ENCODE measurements at places on chromosomes 5 and 9.

GRCh38 chr9:108910402-108910801 lies 23.5 kb downstream of the ELP1 start:
- H3K36me3 ChIP-seq = peaks cover 38% of the 10 kb centered on the region
- H3K27ac ChIP-seq = peak overlapping the region; percentile 83
- H3K4me1 ChIP-seq = no peaks in the 10 kb centered on the region
- H3K4me3 ChIP-seq = no peak overlapping the region
- DNase-seq = no peak

DNA sequence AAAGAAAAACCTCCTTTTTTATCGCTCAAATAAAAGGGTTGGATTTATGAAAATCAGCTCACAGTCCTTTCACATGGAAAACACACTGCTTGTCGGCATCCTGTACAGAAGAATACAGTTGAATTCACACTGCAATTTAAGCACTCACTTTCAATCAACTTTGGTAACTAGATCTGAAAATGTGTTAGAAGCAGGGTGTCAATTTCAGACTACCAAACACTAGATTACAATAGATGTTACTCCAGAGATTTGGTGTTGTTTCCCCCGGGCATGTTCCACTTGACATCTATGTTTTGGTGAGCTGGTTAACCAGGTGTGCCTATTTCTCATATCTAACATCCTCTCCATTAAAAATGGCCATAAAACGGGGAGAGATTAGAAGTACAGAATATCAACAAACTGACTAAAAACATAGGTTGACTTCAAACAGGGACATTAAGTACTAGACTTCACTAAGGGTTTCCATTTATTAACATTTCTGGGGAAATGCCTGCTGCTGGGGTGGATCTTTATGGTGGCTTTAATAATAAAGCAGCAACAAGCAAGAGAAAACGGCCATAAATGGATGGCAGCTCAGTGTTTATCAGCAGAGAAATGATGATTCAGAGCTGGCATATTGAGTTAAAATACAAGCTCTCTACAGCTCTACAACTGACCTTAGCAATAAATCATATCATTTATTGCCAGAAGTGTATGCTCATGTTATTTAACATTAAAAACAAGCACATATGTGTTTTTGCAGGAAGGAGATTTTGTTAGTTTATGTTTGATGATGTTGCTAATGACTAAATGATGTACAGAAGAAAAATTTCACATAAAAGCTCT lies 158.8 kb downstream of the SLF1 start:
- no peak for DNase-seq
- H3K27me3 ChIP-seq = peaks cover 6% of the 10 kb centered on the region
- no peak overlapping the region for H3K4me3 ChIP-seq
- peaks cover 4% of the 10 kb centered on the region for H3K36me3 ChIP-seq
- H3K4me1 ChIP-seq = peaks cover 36% of the 10 kb centered on the region

GRCh38 chr9:135332516-135332915 lies 147.1 kb upstream of the PPP1R26 start:
- peaks cover 7% of the 10 kb centered on the region for H3K4me1 ChIP-seq
- H3K36me3 ChIP-seq = no peaks in the 10 kb centered on the region
- no peak overlapping the region for H3K27ac ChIP-seq
- peaks cover 22% of the 10 kb centered on the region for H3K27me3 ChIP-seq
- peak; percentile 27 for DNase-seq

DNA sequence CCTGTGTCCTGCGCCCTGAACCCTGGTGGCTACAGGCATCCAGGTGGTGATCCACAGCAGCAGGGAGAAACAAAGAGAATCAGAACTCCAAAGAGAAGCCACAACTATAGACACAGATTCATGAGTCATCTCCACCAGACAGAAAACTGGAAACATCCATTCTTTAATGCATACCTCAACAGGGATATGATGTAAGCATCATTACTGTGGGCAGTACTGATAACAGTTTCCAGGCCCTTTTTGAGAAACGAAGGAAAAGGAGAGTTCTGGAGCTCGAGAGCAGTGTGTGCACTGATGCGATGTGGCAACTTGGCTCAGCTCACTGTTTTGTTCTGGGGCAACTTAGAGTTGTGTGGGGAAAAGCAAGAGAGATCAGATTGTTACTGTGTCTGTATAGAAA lies 215.6 kb upstream of the ADAMTS16 start:
- no peaks in the 10 kb centered on the region for H3K4me1 ChIP-seq
- no peak overlapping the region for H3K27ac ChIP-seq
- no peaks in the 10 kb centered on the region for H3K36me3 ChIP-seq
- H3K4me3 ChIP-seq = no peak overlapping the region
- DNase-seq = no peak

DNA sequence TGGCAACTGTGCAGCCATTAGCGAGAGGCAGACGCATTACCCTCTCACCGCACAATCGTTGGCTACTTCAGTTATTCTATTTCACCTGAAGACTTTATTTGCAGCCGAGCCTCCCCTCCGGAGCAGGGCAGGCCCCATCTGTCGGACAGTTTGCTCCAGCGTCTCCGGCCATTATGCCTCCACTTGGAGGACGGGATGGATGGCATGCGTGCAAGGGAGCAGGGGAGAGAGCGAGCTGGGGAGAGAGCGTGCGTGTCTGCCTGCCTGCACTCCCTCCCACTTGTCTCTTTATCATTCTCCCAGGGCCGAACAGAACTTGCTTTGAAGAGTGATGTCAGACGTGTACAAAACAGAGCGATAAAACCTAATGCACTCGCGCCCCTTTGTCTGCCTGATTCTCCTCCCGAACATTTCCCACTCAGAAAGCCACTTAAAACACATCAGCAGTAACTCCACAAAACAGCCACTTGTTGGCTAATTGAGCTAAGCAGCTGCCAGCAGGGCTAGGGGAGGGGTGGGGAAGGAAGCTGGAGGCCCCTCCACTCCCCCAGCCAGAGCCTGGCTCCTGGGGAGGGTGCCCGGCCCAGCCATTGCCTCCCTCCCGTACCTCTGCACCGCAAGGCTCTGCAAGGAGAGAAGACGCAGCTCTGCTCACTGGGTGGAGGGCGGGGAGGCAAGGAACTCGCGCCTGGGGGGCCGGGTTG lies 43.4 kb upstream of the FUBP3 start:
- no peak for DNase-seq
- H3K36me3 ChIP-seq = no peaks in the 10 kb centered on the region
- peak overlapping the region; percentile 58 for H3K27ac ChIP-seq
- H3K4me3 ChIP-seq = peak overlapping the region; percentile 58
- H3K27me3 ChIP-seq = peaks cover 48% of the 10 kb centered on the region

- no peak overlapping the region for H3K27ac ChIP-seq
- peaks cover 21% of the 10 kb centered on the region for H3K36me3 ChIP-seq
- no peaks in the 10 kb centered on the region for H3K4me1 ChIP-seq
- H3K4me3 ChIP-seq = no peak overlapping the region
- DNase-seq = no peak
Measured at GRCh38 chr5:177226860-177227259, 76.7 kb downstream of the RAB24 start.

- no peaks in the 10 kb centered on the region for H3K27me3 ChIP-seq
- DNase-seq = no peak
- peak overlapping the region; percentile 89 for H3K27ac ChIP-seq
- H3K4me3 ChIP-seq = peak overlapping the region; percentile 91
- peaks cover 32% of the 10 kb centered on the region for H3K4me1 ChIP-seq
Measured at GRCh38 chr5:138339091-138339456, 1.0 kb downstream of the FAM53C start.

GRCh38 chr5:149280802-149281201 lies 9.1 kb downstream of the AFAP1L1 start:
- no peak overlapping the region for H3K4me3 ChIP-seq
- no peak overlapping the region for H3K27ac ChIP-seq
- no peaks in the 10 kb centered on the region for H3K36me3 ChIP-seq
- peaks cover 38% of the 10 kb centered on the region for H3K27me3 ChIP-seq

DNA sequence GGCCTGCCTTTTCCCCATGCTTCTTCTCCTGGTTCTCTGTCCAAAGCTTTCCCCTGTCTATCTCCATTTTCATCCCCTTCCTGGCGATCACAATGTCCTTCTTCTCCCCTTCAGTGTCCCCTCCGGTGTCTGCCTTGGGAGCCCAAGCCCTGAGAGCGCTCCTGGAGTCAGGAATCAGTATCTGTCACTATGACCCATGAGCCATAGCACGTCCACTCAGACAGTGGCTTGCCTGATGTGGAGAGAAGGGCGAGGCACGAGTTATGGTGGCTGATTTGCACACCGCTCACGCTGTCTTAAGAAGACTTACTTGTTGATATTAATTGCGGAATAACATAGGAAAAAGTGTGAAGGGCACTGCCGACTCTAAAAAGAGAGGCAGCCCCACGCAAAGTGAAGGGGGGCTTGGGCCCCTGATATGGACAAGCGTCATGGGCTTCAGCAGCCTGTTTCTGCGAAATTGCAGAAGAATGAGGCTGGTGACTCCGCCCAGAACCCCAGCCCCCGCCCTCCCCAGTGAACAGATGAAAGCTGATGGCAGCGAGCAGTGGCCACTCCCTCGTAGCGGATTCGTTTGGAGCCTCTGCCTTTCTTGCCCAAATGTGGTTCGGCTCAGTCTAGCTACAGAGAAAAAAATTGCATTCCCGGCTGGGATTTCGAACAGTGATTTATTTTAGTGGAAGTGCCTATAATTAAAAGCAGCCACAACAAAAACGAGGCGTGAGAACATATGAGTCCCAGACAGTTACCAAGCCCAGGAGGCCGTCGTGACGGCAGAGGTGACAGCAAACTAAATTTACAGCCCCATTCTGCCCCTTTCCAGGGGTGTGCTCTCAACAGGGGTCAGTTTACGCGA lies 149.8 kb downstream of the ICE1 start:
- H3K27ac ChIP-seq = no peak overlapping the region
- no peaks in the 10 kb centered on the region for H3K36me3 ChIP-seq
- peaks cover 11% of the 10 kb centered on the region for H3K4me1 ChIP-seq
- H3K4me3 ChIP-seq = peak overlapping the region; percentile 16
- DNase-seq = no peak

DNA sequence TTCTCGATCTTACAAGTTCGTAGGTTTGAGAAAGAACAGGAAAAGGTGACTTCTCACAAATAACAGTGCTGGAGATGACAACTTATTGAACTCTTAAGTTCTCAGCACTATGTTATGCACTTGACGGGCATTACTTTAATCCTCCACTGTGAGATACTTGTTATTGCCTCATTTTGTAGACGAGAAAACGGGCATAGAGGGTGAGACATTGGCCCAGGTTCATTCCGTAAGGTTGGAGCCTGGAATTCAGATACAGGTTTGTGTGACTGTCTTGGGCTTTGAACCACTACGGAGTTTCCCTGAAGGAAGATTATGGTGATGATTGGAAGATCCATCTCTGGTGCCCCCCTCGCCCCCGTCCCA lies 657 bp downstream of the MAT2B start:
- H3K4me1 ChIP-seq = peaks cover 37% of the 10 kb centered on the region
- DNase-seq = no peak
- H3K27me3 ChIP-seq = no peaks in the 10 kb centered on the region
- H3K36me3 ChIP-seq = peaks cover 8% of the 10 kb centered on the region
- peak overlapping the region; percentile 98 for H3K4me3 ChIP-seq

DNA sequence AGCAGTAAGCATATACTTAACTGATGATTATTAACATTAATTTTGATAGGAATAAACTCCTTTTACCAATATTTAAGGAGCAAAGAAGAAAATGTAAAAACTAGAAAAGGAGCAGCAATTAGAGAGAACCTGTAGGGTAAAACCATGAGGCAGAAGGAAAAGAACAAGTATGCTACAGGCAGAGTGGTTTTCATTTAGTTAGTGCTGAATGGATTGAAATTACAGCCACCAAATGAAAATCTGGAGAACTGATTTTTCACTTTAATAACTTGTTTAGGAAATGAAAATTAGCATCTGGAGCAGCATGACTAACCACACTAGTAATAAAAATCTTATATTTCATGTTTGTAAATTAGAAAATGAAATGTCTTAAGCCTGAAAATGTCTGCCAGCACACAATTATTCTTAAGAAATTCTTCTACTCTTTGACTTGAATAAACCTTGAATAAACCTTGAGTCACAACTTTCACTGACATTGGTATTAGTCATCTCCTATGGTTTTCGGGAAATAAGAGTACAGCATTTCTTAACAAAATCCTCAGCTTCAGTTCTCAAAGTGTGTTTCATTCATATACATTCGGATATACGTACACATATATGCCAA lies 1504.9 kb upstream of the C9orf72 start:
- H3K27me3 ChIP-seq = no peaks in the 10 kb centered on the region
- H3K4me1 ChIP-seq = no peaks in the 10 kb centered on the region
- no peak overlapping the region for H3K4me3 ChIP-seq
- no peaks in the 10 kb centered on the region for H3K36me3 ChIP-seq
- H3K27ac ChIP-seq = no peak overlapping the region

- no peaks in the 10 kb centered on the region for H3K36me3 ChIP-seq
- H3K4me3 ChIP-seq = no peak overlapping the region
- DNase-seq = no peak
Measured at GRCh38 chr5:153542536-153542935, 52.1 kb downstream of the GRIA1 start.

DNA sequence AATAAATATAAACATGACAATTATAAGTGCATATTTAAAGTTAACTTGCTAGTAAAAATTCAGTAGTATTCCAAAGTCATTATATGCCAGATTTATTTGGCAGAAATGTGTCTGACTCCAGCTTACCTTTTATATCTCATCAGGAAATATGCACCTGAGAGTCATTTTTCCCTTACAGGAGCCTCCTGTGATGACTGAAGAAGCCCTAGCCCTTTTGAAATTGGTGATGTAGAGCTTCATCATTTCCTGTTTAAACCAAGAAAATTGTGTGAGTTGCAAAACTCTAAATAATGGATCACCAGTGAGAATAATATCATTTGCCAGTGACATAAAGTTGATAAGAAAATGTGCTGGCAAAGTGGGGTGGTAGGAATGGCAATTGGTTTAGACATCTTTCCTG lies 42.1 kb upstream of the CTNND2 start:
- no peak for DNase-seq
- H3K4me1 ChIP-seq = no peaks in the 10 kb centered on the region
- H3K4me3 ChIP-seq = no peak overlapping the region
- no peak overlapping the region for H3K27ac ChIP-seq
- H3K27me3 ChIP-seq = peaks cover 2% of the 10 kb centered on the region

GRCh38 chr9:137317021-137317717 lies 15.1 kb upstream of the NRARP start:
- H3K27ac ChIP-seq = no peak overlapping the region
- DNase-seq = no peak
- no peaks in the 10 kb centered on the region for H3K27me3 ChIP-seq
- no peaks in the 10 kb centered on the region for H3K4me1 ChIP-seq

GRCh38 chr5:133265257-133265656 lies 213.4 kb downstream of the HSPA4 start:
- H3K4me1 ChIP-seq = peaks cover 17% of the 10 kb centered on the region
- no peak for DNase-seq
- H3K36me3 ChIP-seq = peaks cover 6% of the 10 kb centered on the region
- no peaks in the 10 kb centered on the region for H3K27me3 ChIP-seq

GRCh38 chr5:59097116-59097515 lies 514.2 kb downstream of the RAB3C start:
- peaks cover 18% of the 10 kb centered on the region for H3K36me3 ChIP-seq
- H3K4me3 ChIP-seq = peak overlapping the region; percentile 23
- H3K27me3 ChIP-seq = no peaks in the 10 kb centered on the region
- no peak for DNase-seq

Data from type B pancreatic cell (in vitro differentiated cells).